ENCODE measurements at places on chromosomes 12 and 14.

- DNase-seq, result no peak
Measured at GRCh38 chr12:11174022-11174421, 3.0 kb downstream of the SMIM10L1 start.

DNA sequence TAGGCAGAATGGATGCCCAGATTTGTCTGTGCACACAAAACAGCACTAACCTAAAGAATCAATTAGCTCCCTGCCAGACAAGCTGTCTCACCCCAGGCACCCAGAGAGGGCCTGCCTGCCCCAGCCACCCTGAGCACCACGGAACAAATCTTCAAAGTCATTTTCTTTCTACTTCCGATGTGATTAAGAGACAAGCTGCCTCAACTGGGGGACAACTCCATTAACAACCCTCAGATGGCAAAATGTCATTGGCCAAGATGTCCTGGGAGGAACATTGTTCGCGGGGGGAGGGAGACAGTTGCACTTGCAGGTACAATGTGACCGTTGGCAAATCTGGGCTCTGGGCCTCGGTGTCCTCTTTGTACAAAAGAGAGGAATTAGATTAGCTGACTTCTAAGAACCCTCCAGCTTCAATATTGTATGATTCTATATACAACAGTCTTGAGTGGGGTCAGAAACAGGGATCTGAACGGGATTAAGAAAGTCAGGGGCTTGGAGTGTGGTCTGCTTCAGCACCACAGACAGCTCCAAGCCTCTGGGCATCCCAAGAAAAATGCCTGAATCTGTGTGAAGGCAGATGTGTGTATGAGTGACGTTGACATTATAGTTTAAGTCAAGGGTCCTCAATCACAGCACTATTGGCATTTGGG lies 42.8 kb upstream of the CMKLR1 start:
- no peak for DNase-seq

DNA sequence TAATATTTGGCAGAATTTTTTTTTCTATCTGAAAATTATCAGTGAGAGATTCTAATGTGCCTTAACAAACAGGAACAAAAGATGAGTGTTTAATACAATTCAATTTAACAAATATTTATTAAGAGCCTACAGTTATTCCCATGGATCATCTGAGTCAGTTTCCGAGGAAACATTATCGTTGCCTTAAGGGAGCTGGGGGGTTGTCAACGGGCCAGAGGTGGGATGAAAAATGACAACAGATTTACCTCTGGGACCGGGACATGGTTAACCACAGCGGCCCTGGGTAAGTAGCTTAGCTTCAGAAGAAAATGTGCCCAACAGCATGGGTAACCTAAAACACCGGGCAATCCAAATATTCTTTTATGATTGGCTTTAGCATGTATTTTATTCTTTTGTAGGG lies 113.6 kb downstream of the DAD1 start:
- DNase-seq, result no peak

- DNase-seq, result no peak
Measured at GRCh38 chr14:72560331-72560730, 333.6 kb downstream of the DPF3 start.

GRCh38 chr12:109443794-109444193 lies 33.3 kb downstream of the KCTD10 start:
- no peak for DNase-seq

DNA sequence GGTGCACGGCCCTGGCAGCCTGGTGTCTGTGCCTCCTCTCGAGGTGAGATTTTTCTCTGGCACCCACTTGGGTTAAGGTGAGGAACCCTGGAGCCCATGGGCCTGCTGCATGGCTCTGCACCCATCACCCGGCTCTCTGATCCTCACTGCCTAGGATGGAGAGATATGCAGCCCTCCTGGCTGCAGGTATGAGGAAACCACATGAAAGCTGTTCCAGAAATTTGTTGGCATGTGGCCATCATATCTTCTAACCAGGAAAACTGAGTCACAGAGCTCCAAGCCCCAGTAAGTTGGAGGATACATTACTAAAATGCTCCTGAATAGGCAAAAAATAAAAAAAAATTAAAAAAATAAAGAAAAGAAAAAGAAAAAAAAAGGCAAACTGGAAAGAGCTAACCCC lies 39.3 kb upstream of the DDX11 start:
- no peak for DNase-seq

DNA sequence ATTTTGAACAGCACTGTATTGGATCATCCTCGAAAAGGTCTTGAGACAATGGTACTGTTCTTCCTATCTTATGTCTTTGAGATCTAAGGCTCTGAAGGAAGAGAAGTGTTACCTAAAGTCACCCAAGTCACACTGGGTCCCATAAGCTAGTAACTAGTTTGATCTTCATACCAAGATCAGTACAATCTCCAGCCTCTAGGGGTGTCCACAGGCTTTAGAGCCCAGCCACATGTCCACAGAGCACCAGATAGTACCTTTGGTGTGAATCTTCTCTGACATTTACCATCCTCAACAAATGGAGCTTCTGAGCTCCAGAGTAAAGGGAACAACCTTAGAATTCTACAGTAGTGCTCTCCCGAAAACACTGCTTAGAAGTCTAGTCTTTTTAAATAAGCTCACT lies 78.7 kb downstream of the KSR2 start:
- no peak for DNase-seq

GRCh38 chr12:41486718-41487117 lies 298.6 kb downstream of the PDZRN4 start:
- DNase-seq, result no peak

DNA sequence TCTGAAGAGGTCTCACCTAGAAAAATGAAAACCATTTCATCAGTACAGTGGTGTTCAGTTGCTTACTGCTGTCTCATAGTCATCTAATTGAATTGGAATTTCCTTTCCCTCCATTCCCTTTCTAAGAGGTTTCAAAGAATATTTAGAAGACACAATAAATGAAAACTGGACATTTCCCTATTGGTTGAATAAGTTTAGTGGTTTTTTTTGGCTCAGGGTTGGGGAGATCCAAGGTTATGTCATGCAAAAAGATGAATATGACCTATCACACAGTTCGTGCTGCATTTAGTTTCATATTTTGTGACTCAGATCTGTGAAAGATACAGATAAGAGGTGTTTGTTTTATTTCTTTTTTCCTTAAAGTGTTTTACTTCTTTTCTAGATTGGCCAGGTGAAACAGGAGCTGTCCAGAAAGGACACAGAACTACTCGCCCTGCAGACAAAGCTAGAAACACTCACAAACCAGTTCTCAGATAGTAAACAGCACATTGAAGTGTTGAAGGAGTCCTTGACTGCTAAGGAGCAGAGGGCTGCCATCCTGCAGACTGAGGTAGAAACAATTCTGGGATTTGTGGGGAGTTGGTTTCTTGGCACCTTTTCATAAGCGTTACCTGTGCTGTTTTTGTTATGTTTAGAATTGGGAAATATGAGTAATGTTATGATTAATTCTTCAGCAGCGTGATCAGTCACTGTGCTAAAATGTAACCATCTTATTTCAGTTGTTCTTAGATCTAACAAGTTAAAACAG lies 124.6 kb downstream of the ERC1 start:
- DNase-seq, result no peak

- no peak for DNase-seq
Measured at GRCh38 chr12:45713078-45713477, 16.4 kb upstream of the ARID2 start.
